Renal cortex interstitium (tissue), 15 donors: ENCODE measurements at places on chromosomes 13 and 19. TPM values are rescaled to one million over a fixed set of nuclear protein-coding genes. Genes with fewer than 3 reads are reported as not detected.

The F2RL3 gene
- 1.4 TPM for polyA plus RNA-seq

The PGLYRP2 gene
- not detected for polyA plus RNA-seq

The MCEMP1 gene
- 0.61 TPM for polyA plus RNA-seq

DNA sequence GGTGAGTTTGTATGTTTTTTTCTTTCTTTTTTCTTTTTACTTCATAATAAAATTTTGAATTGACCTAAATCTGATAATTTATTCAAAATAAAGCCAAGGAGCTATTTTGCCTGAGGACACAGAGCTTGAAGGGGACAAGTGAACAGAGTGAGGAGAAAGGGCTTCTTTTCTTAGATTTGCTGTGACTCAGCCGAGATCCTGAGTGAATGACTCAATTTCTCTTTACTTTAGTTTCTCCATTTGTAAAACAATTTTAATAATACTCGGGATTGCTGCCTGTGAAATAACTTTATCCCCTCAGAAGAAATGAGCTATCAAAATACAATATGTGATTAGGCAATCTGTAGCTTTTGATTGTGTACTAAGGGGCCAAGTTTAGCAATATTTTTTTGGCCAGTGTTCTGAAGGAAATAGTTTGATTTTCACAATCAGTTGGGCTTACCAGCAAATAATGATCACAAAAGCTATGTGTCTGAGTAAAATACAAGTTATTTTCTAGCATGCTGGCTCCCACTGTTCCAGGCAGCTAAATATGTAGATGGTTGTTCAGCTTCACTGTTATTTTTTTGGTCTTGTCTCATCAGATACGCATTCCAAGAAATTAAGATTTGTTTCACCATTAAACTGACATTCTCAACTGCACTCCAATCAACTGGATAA is 437.5 kb downstream of the FGF9 start:
- no peak for DNase-seq

DNA sequence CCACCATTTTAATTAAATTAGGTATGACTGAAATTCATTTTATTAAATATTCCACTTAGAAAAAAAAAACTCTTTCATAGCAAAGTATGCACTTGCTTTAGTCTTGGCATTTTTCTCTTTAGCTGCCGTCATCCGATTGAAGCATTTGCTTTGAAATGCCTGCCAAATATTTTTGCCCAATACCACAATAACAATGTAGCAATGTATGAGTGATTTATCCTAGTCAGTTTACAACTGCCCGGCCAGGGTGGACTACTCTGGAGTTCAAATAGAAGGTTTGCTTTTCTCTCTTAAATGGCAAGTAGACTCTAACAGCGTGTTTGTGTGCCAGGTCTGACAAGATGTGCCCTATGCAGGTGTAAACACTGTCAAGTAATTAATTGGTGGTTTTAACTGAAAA is 675.3 kb upstream of the SGCG start:
- DNase-seq = no peak

DNA sequence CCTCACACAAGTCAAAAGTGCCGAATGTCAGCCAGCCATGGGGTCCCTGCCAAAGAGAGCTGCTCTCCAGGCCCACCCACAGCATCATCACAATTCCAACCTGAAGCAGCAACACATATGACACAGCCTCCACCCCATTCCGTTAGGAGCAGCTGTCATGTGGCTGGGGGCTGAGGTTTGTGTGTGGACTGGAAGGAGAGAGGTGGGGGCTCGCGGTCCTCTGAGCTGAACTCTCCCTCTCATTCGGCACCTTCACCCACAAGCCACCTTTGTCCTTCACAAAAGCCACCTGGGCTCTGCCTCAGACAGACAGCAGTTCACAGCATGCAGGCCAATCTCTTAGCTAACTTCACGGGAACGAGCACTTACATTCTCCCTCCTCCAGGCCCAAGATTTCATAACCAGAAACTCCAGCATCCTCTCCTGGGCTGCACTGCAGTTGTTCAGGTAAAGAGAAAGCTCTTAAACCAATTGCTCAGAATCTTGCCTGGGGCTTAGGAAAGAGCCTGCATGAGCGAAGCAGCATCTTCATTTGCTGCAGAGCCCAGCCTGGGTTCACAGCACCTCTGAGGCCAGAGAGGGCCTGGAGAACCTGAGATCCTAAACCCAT is 7.2 kb downstream of the RAB20 start:
- DNase-seq = no peak

- no peak for DNase-seq
Observed at GRCh38 chr19:8638078-8638619, 7.7 kb downstream of the NFILZ start.

- DNase-seq = no peak
Observed at GRCh38 chr13:108807841-108808240, 178.4 kb downstream of the MYO16 start.

- no peak for DNase-seq
Observed at GRCh38 chr13:22162889-22163288, 492.0 kb downstream of the FGF9 start.

DNA sequence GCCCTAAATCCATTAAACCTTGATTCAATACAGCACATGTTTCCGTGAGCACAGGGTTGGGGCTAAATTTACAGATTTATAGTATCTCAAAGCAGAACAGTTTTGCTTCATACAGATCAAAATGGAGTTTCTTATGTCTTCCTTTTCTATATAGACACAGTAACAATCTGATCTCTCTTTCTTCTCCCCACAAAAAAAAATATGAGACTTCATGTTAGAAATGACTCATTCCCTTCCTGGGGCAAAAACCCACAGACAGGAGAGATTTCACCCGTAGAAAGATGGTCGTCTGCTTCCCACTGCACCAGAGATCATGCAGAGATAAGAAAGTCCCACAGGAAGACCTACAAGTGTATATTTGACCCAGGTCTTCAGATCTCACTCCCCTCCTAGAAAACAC is 7.7 kb upstream of the ZNF611 start:
- no peak for DNase-seq

GRCh38 chr13:76976929-76977328 is 15.0 kb upstream of the CLN5 start:
- no peak for DNase-seq

DNA sequence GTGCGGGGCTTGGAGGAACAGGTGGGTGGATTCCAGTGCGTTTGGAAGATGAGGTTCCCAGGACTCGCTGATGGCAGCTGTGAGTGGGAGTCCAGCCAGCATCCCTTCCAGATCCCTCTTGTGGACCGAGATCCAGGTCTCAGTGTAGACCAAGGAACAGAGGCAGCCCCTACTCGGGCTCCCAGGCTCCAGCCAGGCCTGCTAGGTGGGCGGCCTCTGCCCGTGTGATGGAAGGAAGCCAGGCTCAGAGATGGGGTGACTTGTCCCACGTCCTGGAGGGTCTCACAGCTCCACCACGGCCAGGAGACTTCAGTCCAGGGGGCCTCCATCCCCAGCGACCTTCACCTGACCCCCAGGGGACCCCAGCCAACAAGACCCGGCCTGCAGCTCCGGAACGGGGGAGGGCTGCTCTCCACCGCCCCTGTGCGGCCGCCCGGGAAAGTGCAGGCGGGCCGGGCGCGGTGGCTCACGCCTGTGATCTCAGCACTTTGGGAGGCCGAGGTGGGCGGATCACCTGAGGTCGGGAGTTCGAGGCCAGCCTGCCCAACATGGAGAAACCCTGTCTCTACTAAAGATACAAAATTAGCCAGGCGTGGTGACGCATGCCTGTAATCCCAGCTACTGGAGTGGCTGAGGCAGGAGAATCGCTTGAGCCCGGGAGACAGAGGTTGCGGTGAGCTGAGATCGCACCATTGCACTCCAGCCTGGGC is 729 bp upstream of the MADCAM1 start:
- no peak for DNase-seq

DNA sequence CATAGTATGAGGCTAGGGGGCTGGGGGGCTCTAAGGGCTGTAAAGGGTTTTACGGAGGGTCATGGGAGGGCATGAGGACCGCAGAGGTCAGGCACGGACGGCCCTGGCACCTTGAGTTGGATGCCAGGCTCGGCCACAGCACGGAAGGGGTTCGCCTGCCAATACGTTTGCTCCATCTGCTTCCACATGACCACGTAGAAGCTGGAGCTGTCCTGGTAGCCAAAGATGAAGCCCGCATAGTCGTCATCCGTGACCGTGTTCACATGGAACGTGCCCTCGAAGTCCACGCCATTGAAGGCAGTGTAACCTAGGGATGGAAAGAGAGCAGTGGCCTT is 6.4 kb downstream of the COMP start:
- DNase-seq = no peak

DNA sequence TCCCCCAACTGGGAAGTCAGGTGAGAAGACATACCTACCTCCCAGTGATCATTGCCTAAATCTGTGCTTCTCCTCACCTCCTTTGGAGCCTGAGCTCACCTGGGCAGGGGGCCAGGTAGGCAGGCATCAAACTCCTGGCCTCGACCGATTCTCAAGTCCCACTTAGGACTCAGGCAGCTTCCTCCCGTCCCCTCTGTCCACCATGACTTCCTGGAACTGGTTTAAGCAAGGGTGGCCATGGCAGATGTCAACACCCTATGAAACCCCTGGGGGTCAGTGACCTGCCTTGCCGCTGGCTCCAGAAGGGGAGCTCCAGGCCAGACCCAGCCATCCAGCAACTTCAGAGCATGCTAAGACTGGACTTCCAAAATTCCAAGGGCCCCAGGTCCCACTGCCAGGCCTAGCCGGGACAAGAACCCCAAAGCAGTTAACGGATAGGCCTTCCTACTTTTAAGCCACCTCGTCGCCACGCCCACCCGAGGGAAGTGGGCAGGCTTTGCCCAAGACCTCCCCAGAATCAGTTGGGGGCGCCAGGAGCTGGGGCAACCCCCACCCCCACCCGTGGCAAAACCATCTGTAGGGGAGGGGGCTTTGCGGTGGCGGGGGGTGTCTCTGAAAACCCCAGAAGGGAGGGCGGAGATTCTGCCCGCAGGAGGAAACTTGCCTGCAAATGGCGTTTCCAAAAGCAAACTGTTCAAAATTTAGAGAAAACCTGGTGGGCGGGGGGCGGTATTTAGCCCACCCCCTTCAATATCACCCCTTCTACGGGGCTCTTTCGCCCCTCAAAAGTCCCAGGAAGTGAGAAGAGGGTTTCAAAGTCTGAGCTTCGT is 657 bp downstream of the PLIN3 start:
- no peak for DNase-seq

- no peak for DNase-seq
Observed at GRCh38 chr13:68810660-68811059, 1297.0 kb upstream of the ATXN8OS start.

- no peak for DNase-seq
Observed at GRCh38 chr19:45972081-45972946, 1.4 kb downstream of the NOVA2 start.

GRCh38 chr13:75657111-75657510 is 21.0 kb downstream of the LMO7 start:
- no peak for DNase-seq

DNA sequence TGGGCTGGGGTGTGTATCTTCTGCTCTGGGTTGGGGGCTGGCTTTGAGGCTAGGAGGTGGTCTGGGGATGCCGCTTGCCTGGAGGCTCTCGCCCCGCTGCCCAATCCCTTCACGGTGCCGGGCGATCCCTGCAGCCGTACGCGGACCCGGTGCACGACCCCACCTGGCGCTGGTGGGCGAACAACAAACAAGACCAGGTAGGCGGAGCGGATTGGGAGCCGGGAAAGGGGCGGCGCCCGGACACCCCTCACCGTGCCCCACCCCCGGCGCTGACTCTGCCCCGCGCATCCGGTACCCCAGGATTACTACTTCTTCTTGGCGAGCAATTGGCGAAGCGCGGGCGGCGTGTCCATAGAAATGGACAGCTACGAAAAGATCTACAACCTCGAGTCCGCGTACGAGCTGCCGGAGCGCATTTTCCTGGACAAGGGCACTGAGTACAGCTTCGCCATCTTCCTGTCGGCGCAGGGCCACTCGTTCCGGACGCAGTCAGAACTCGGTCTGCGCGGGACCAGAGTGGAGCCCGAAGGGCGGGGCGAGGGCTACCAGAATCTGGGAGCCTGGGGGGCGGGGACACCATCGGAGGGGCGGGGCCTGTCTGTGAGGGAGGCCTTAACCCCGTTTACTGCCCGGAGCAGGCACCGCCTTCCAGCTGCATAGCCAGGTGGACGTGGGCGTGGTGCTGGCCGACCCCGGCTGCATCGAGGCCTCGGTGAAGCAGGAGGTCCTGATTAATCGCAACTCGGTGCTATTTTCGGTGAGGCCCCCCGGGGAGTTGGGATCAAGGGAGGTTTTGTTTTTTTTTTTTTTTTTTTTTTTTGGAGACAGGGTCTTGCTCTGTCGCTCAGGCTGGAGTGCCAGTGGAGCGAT is 12.1 kb upstream of the PSMD8 start:
- peak; percentile 51 for DNase-seq
